ENCODE measurements at places on chromosomes 12 and 14.

GRCh38 chr14:93317210-93317874 is 15.5 kb downstream of the BTBD7 start:
- DNase-seq = no peak

DNA sequence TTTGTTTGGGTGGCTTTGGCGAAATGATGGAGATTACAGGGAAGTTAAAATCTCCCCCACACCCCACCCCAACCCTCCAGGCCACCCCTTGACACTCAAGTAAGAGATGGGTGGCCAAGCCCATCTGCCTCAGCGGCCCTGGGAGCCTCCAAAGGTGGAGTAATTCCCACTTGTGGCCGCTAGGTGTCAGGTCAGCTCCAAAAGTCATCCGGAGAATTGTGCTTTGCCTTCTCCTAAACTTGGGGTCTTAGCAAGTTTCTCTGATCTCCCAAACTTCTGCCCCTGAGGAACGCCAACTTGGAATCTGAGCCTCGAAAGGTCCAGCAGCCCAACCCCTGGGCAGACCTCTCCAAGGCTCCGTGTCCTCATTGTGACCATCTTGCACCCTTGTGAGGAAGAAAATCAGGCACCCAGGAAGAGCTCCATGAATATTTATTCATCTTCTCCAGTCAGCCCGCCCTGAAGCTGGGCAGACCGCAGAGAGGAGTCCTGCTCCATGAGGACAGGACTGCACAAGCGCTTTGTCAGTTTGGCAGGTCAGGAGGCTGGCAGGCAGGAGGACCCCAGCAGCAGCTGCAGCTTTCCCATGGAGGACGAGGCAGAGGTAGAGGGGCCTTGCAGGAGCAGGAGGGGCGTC is 46.7 kb downstream of the LRRC74A start:
- DNase-seq = peak; percentile 59

GRCh38 chr14:50225067-50225973 is 6.1 kb downstream of the SOS2 start:
- no peak for DNase-seq

DNA sequence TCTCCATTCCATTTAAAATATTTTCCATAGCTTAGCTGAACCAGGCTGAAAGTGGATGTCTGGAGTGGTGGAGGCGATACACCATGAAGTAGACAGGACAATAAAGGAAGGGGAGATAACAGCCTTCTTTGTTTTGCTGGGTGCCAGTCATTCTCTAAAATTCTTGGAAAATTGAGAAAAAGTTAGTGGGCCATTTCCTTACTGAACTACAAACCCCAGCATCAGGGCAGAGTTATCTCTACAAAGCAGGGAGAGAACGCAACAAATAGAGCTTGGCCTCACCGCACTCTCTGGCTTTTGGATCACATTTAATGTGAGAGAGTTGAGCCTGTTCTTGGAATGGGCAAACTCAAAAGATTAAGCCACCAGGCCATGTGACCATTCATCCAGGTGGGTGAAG is 41.2 kb upstream of the LRRC10 start:
- DNase-seq = no peak

DNA sequence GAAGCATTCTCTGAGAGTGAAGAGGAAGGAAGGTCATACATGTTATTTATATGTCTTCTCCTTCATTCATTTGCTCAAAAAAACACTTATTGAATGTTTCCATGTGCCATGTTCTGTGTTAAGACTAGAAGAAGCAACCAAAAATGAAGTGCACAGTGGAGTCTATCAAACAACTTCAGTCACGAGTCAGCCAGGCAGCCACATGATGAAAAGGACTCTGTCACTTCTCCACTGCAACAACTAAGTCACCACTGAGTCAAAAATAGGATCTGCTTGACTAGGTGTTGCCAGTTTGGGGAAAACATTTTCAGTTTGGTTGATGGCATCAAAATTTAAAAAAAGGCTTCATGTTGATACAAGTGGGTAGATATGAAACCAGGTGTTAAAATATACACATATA is 142.5 kb downstream of the PDE3A start:
- no peak for DNase-seq

DNA sequence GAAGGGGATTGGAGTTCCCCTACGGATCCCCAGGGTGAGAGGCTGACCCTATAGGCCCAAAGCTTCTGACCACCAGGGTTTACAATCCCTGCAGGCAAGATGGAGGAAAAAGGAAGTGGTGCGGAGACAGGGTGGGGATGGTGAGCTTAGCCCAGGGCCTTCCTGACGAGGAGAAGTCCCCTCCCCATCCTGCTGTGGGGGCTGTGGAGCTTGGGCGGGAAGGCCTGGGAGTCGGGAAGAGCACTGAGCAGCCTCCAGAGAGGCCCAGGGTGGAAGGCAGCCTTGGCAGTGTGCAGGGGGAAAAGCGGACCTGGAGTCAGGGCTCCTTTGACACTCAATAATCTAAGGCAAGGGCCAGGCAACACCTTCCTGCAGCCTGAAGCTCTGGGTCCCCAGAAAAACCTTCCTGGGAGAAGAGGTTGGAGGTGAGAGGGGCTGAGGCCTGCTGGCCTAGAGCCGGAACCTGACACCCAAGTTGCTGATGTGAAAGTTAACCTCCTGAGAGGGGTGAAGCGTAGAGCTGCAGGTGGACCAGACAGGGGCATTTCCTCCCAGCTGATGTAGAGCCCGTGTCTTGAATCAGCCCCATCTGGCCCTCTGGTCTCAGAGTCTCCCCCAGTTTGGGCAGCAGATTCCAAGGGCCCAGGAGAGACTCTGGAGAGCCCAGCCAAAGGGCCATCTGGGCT is 6.0 kb downstream of the HDAC7 start:
- DNase-seq = no peak

- DNase-seq = no peak
Observed at GRCh38 chr12:82047446-82047845, 288.3 kb upstream of the PPFIA2 start.

DNA sequence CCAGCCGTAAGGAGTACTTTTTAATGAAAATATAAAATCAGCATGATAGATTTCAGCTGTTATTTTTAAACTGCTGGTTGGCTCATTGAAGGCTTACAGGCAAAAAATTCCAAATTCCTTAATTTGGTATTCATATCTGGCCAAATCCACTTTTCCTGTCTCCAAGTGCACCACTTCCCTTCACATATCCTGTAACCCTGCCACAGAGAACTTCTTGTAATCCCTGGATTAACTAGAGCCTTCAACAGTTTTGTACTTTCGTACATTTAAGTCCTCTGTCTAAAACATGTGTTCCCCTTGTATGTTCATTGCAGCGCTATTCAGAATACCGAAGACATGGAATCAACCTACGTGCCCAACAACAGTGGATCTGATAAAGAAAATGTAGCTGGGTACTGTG is 9.6 kb downstream of the PUS7L start:
- no peak for DNase-seq

- no peak for DNase-seq
Observed at GRCh38 chr14:69539631-69540410, 34.9 kb downstream of the CCDC177 start.

- DNase-seq = no peak
Observed at GRCh38 chr14:64806202-64806861, 73.4 kb downstream of the SPTB start.

DNA sequence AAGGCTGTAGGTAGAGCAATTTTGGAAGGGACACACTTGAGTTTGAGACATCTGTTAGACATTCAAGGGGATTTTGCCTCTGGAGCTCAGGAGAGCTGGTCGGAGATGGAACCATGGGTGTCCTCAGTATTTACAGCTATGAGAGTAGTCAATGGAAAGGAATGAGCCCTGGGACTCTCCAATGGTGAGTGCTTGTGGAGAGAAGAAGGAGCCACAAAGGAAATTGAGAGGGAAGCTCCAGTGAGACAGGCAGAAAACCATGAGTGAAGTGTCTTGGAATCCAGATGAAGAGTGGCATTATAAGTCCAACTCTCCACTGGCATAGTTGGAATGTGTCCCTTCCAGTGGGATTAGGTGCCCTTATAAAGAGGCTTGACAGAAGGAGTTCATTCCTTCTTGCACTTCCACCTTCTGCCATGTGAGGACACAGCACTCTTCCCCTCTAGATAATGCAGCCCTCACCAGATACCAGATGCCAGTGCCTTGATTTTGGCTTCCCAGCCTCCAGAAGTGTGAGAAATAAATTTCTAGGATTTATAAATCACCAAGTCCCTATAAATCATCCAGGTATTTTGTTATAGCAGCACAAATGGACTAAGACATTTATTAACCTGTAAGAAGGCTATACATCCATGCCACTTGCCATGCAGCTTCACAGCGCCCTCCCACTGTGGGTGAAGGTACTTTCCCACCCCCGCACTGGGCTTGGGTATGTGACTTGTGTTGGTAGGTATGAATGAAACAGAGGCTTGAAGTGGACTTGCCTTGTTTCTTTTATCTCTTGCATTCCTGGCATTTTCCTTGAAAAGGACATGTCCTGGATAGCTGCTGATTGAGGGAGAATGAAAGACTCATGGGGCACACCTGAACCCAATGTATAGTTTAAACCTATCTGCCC is 27.3 kb downstream of the LLPH start:
- DNase-seq = peak; percentile 5

DNA sequence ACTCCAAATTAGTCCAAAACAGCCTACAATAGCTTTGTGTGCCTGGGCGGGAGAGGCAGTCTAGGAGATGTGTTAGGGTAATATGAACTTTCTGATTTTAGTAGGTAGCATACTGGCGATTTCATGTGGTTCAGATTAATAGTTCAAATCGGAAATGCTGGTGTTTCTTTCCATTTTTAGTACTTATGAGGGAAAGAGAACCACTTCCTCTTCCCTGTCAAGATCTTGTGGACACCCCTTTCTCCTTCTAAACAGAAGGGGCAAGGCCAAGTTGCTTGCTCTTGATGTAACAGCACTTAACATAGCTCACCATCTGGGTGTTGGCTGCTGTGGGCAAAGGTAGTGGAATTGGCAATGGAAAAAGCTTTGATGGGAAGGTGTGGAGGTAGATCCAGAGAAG is 32.2 kb upstream of the IGF1 start:
- no peak for DNase-seq

GRCh38 chr12:42266579-42267230 is 28.7 kb upstream of the YAF2 start:
- DNase-seq = no peak

GRCh38 chr14:100620255-100621100 is 33.3 kb upstream of the BEGAIN start:
- DNase-seq = no peak

DNA sequence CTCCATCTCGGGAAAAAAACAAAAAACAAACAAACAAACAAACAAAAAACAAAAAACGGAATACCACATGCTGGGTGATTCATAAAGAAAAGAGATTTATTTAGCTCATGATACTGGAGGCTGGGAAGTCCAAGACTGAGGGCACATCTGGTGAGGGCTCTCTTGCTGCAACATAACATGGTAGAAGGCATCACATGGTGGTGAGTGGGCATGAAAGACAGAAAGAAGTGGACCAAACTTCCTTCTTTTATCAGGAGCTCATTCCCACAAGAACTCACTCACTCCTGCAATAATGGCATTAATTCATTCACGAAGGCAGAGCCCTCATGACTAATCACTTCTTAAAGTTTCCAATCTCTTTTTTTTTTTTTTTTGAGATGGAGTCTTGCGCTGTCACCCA is 8.0 kb upstream of the LGMN start:
- DNase-seq = no peak

- DNase-seq = no peak
Observed at GRCh38 chr14:32683679-32684078, 255.0 kb upstream of the NPAS3 start.

DNA sequence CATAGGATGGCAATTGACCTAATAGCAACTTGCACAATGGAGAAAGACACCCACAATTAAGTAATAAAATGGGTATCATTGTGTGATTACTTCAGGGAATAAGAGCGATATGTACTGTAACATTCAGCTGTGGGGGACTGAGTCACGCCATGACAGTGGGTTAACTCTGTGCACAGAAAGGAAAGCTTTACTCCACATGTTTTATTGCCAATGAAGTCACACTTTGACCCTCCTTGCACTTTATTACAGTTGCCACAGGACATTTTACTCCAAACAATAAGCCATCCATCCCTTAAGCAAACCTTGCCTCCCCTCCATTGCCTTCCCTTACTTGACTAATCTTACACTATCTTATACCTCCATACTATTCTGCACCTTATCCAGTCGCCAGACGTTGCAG is 403.1 kb downstream of the VRK1 start:
- no peak for DNase-seq

DNA sequence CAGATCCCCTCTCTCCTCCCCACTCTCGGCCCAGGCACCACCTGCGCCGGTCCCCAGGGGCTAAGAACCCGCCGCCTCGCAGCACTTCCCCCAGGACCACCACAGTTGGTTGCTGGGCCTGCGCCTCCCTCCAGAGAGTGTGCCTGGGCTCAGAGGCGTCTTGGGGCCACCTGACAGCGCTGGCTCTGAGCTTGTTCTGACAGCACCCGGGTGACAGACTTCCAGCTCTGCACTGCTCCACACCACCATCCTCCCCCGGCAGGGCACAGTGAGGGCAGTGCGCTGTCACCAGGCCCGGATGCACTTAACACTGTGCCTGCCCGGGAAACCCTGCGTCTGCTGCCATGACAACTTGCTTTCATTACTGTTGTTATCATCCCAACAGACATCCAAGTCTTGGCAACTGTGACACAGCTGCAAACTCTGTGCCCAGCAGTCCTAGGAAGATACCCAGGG is 6.6 kb downstream of the BRF1 start:
- DNase-seq = peak; percentile 73

DNA sequence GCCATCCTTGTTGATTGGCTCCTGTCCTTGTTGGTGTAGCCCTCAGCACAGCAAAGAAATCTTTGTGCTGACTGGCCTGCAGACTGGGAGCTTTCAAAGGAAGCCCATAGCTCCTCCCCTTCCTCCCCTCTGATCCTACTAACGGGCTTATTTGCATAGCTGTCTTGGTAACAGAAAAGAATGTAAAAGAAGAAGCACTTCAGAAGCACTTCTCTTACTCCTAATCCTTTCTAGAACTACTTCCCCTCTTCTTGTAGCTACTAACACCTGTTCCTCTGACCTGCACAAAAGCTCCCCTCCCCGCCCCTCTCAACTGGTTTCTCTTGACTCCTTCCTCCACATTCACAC is 14.3 kb upstream of the RIC8B start:
- DNase-seq = no peak

GRCh38 chr14:99239661-99240092 is 32.3 kb downstream of the BCL11B start:
- no peak for DNase-seq

DNA sequence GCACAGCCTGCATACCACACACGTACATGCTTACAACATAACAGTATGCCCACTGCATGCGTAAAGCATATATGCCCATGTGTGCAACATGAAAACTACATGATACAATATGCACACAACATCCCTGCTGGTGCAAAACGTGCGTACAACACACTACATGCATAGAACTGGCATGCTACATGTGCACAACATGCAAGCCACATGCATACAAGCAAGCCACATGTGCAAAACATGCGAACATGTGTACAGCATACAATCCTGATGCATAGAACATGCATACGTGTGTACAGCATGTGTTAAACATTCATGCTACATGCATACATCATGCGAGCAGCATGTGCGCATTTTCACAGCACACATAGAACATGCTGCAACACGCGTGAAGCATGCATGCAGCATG is 8.4 kb upstream of the TMTC1 start:
- no peak for DNase-seq

DNA sequence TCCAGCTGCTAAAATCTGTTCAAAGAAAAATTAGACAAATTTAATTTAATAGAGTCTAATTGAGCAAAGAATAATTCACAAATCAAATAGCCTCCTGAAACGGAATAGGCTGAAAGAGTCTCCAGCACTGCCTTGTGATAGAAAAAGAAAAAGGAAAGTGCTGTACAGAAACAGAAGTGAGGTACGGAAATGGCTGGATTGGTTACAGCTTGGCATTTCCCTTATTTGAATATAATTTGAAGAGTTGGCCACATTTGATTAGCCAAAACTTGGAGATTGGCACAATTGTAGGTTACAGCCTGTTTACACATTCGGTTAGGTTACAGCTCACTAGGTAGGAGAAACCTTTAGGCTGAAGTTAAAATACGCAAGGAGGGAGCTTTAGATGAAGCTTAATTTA is 24.8 kb upstream of the PCED1B start:
- DNase-seq = no peak

All from stimulated activated CD4-positive, alpha-beta T cell treated with anti-CD3 and anti-CD28 coated beads, Interleukin-1b, Interleukin-23, amount 100 ng/mL, for 48 hours (primary cell).